ENCODE measurements at places on chromosomes 11 and 22.

- DNase-seq = no peak
Measured at GRCh38 chr11:105923807-105924206, 98.2 kb downstream of the MSANTD4 start.

DNA sequence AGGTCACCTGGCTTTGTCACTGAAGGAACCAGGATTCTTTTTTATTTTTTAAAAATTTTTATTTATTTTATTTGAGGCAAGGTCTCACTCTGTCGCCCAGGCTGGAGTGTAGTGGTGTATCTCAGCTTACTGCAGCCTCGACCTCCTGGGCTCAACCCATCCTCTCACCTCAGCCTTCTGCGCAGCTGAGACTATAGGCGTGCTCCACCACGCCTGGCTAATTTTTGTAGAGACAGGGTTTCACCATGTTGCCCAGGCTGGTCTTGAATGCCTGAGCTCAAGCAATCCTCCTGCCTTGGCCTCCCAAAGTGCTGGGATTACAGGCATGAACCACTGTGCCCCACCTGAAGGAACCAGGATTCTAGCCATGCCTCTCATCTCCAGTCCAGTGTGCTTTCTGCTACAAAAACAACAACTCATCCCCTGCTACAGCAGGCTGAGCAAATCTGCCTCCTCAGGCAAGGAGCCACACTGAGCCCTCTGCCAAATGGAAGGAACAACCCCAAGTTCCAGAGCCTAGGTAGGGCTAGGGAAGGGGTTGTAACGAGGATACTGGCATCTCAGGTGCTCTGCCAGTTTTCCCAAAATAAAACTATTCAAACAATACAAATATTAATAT, 2.6 kb upstream of the PEX26 start:
- no peak for DNase-seq

DNA sequence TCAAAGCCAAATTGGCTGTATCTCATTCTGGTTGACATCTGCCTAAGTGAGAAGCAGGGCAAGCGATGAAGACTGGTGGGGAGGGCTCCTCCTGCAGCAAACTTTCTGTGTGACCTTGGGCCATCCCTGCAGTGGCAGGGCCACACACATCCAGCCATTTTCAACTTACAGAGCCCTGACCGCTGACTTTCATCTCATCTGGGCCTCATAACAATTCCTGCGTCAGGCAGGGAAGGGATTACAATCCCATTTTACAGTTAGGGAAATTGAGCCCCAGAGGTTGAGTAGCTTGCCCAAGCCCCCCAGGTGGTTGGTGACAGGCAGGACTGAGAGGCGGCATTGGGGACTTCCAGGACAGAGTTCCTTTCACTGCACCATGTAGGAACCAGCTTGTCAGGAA, 21.9 kb downstream of the TPBGL start:
- DNase-seq = no peak

DNA sequence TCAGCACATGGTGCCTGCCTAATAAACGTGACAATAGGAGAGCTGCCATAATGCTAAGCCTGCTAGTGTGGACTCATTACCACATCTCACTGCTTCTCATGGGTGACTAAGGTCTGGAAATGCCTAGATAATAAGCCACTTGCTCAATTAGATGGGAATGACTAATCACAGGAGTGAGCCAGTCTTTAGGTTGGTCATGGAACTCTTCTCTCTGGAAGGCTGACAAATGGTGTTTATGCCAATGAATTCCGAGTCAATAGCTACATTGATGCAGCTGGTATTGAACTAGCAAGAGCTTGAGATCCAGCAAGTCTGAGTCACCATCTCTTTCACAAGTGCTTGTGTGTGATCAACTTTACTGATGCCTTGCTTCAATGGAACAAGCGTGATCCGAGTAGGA, 334.9 kb downstream of the OPCML start:
- DNase-seq = no peak

- DNase-seq = no peak
Measured at GRCh38 chr11:15446929-15447328, 332.2 kb downstream of the INSC start.
